ENCODE measurements at places on chromosomes 4 and X.

DNA sequence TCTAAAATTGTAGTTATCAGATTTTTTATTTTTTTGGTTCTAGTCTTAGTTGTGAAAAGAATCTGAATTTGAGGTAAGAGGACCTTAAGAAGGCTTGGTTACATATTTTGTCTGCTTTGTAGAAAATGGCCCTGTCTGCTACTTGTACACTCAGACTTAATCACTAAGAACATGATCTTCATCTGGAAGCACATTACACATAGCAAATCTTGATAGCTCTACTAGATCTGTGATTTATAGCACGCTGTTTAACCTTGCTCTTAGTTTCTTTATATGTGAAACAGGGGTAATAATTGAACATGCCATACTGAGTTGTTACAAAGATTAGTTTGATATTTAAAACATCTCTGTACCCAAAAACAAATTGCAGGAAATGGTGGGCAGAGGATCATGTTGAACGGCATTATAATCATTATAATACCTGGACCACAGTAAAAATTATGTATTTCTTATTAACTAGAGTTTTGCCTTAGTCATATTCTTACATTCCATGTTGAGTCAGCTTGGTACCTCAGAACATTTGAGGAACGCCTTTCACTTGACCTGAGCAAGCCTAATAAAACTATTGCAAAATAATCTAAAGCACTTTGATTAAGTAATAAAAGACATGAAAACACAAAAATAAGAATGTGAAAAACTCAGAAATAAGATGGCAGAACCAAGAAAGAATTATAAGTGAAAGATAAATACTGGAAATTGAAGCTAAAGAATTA lies 738.0 kb upstream of the AADAT start:
- H3K4me3 ChIP-seq = no peak overlapping the region
- DNase-seq = no peak
- peak overlapping the region; percentile 73 for H3K27ac ChIP-seq
- H3K4me1 ChIP-seq = peaks cover 10% of the 10 kb centered on the region
- no peaks in the 10 kb centered on the region for H3K27me3 ChIP-seq

DNA sequence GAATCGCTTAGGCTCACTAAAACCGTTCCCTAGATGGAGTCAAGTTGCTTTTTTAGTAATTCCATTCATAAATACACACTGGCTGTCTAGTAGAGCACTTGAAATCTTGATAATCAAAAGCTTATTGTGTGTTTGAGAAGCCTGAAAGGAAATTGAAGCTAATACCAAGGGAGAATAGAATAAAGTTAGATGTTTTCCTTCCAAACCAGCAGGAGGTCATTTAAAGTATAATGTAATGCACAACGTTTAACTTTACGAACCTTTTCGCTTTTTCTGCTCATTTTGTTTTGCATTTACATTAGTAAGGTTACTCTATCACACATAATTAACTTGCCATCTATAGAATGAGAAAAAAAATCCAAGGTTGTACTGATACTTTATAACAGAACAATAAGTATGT lies 440.9 kb downstream of the NKX6-1 start:
- DNase-seq = no peak
- peaks cover 27% of the 10 kb centered on the region for H3K27me3 ChIP-seq
- H3K4me1 ChIP-seq = no peaks in the 10 kb centered on the region

GRCh38 chr4:138707746-138708677 lies 307.6 kb upstream of the NOCT start:
- H3K4me1 ChIP-seq = no peaks in the 10 kb centered on the region
- DNase-seq = no peak
- H3K27ac ChIP-seq = no peak overlapping the region
- peaks cover 40% of the 10 kb centered on the region for H3K27me3 ChIP-seq
- H3K4me3 ChIP-seq = no peak overlapping the region

DNA sequence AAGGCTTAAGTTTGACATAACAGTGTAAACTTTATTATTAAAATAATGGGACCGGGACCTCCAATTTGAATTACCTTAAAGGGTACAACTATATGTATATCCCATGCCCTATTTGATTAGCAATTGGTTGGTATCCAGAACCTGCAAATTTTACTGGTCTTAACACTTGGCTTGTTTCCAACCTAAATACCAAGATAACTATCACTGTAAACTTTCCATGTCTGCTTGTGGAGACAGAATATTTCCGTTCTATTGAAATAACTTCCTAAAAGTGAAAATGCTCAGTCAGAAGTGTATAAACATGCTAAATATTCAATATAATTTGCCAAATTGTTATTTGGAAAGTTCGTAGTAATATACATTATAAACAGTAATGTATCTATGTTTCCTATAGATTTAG lies 154.0 kb downstream of the TMEM47 start:
- H3K4me3 ChIP-seq = no peak overlapping the region
- H3K27me3 ChIP-seq = no peaks in the 10 kb centered on the region
- no peak for DNase-seq
- H3K4me1 ChIP-seq = no peaks in the 10 kb centered on the region
- no peak overlapping the region for H3K27ac ChIP-seq
